ENCODE measurements at places on chromosomes 3 and 15. TPM values are rescaled to one million over a fixed set of nuclear protein-coding genes. Genes with fewer than 3 reads are reported as not detected.

The GABRB3 gene
- 114 TPM for total RNA-seq

The RYR3 gene
- total RNA-seq: 21.2 TPM

The KIF7 gene
- 4.9 TPM for total RNA-seq

The KPNA4 gene
- total RNA-seq: 36.3 TPM

The LIPC gene
- not detected for total RNA-seq

The MGLL gene
- 31.4 TPM for total RNA-seq

The SMCO1 gene
- not detected for total RNA-seq

The SNAPC5 gene
- total RNA-seq: 9.4 TPM

The CASR gene
- total RNA-seq: not detected

The CMSS1 gene
- 8.2 TPM for total RNA-seq

The TP63 gene
- total RNA-seq: 0.41 TPM

The AGBL1 gene
- total RNA-seq: 1.2 TPM

The GRAMD2A gene
- total RNA-seq: 1.2 TPM

- DNase-seq: no peak
Observed at GRCh38 chr3:100437721-100438622, 36.6 kb downstream of the LNP1 start.

DNA sequence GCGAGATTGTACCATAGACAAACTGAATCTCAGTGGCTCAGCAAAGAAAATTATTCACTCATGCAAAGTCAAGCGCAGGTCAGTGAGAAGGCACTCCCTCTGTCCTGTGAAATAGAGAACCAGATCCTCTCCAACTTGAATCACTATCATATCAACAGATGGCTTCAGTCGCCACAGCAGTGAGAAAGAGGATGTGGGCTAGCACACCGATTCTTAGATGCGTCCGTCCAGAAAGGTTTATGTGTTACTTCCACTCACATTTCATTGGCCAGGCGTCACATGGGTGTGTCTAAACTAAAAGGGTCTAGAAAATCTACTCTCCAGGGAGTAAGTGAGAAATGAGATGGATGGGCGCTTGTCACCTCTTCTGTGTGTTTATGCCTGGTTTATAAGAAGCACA lies 141.6 kb upstream of the KBTBD8 start:
- no peak for DNase-seq

DNA sequence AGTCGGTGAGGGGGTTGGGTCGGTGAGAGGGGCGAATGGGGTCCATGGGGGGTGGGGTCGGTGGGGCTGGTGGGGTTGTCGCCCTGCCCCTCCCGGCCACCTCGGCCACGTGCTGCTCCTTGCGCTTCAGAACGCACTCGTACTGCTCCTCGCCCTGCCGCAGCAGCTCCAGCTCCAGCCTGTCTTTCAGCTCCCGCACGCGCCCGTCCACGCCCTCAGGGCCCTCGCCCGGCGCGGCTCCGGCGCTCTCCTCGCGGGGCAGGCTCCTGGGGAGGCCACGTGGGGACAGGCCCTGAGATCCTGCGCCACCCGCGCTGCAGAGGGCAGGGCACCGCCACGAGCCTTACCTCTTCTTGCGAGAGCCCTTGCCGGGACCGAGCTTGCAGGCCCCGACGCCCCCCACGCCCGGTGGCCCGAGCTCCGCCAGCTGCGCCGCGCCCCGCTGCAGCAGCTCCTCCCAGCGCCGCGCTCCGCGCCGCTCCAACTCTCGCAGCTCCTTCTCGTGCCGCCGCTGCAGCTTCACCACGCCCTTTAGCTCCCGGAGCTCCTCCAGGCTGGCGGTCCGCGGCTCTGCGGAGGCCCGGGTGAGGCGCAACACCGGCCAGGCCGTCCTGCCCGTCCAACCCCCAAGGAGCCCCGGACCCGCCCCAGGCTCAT lies 8.2 kb upstream of the ANKRD63 start:
- no peak for DNase-seq

GRCh38 chr15:78072080-78072892 lies 5.2 kb downstream of the TBC1D2B start:
- no peak for DNase-seq

GRCh38 chr3:19920401-19921080 lies 13.5 kb downstream of the EFHB start:
- no peak for DNase-seq

DNA sequence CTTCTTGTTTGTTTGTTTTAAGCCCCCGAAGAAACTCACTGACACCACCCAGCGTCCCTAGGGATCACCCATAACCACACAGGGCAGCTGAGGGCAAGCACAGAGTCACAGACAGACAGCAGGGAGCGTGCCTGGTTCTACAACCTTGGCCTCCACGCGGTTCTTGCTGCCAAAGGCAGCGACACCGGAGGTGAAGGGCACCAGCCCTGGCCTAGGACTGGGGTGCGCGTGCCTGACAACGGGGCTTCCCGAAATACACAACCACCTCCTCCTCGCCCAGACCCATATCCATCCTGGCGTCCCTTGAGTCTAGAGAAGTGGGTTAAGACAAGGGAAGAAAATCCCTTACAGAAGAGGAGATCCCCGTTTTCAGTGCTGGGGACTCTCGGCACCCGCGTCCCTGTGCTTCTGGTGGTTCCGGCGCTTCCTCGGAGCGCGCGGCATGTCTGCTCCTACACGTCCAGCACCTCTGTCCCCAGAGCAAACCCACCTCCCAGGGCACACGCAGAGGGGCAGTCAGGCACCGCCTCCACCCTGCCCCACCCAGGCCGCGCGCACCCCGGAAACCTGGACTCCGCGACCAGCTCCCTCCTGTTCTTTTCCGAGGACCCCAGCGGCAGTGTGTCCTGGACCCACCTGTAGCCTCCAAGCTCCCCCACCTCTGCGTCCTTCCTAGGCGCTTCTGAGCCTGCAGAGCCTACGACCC lies 911 bp downstream of the RFTN1 start:
- peak; percentile 39 for DNase-seq

DNA sequence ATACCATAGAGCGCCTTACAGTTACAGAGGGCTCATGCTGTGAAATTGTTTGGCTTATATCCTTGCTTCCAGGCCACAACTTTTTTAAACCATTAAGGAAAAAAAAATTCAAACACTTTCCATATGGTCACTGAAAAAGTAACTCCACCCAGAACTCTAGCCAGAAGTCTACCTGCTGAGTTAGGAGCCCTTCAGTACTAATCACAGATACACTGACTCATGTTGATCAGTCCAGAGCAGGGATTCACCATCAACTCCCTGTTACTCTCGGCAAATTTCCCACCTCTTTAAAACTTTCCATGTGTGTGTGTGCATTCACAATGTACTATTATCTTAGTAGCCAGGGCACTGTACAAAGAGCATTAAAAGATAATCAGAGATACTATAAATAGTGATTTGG lies 372.8 kb downstream of the MAGI1 start:
- DNase-seq: no peak

GRCh38 chr3:136311261-136311660 lies 61.1 kb downstream of the PCCB start:
- DNase-seq: no peak

GRCh38 chr3:13265507-13265906 lies 154.6 kb downstream of the NUP210 start:
- no peak for DNase-seq

DNA sequence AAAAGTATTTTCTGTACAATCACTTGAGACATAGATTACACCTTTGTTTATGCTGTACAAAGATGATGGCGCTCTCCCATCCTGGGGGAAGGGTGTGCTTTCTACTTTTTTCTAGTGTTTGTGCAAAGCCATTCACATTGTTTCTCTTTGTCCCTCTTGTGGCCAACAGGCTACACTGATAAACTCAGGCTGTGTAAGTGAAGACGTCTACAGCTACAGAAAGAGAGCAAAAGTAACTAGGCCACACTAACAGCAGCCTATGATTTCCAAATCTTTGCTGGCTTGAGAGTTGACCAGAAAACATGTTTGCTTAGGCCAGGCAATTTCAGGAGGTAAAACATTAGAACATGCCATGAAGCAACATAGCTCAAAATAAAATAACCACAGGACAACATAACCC lies 75.1 kb downstream of the FOXB1 start:
- DNase-seq: no peak

DNA sequence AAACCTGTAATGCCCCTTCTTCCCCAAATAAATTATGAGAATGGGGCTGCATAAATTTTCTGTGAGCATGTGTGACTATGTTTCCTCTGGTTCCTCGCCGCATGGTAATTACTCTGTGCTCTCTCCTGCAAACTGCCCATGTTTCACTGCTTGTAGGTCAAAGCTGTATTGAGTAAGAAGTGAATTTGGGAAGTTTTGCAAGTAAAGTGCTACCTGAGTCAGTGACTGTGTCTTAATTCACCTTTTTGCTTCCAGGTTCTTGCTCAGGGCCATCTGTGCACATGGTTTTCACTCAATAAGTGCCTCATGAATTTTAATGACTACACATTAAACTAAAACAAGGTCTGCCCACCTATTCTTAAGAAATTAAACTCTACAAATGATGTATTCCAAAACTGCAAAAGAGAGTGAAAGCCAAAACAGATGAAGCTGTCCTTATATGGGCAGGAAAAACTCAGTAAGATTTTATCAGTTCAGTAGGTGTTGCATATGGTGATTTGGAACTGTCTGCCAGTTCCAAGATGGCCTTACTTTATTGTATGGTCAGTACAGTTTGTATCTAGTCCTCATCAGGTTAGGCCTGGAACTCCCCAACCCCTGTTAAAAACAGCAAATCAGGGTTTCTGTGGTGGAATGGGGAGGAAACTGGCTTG lies 100.0 kb downstream of the LPP start:
- no peak for DNase-seq

DNA sequence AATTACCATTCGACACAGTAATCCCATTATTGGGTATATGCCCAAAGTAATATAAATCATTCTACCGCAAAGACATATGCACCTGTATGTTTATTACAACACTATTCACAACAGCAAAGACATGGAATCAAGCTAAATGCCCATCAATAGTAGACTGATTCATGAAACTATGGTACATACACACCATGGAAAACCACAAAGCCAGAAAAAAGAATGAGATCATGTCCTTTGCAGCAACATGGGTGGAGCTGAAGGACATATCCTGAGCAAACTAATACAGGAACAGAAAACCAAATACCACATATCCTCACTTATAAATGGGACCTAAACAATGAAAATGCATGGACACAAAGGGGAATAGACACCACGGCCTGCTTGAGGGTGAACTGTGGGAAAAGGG lies 11.1 kb upstream of the MCF2L2 start:
- DNase-seq: no peak

GRCh38 chr3:125059488-125060245 lies 3.9 kb upstream of the HEG1 start:
- DNase-seq: no peak

DNA sequence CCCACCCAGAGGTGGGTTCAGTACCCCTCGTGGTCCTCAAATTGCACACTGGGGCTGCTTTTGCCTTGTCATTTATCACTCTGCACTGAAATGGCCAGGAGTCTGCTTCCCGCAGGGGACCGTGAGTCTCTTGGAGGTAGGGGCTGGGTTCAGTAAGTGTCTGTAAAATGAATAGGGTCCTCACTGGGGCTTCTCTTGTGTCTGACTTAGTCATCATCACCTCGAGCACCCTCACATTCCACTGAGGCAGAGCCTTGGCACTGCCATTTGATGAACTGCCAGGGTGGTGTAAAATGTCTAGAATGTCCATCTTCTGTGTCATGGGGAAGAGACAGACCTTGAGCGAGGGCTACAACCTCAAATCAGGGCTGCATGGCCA lies 61.0 kb upstream of the RYK start:
- no peak for DNase-seq

GRCh38 chr3:48464713-48465221 lies 18.2 kb downstream of the ATRIP start:
- DNase-seq: no peak

DNA sequence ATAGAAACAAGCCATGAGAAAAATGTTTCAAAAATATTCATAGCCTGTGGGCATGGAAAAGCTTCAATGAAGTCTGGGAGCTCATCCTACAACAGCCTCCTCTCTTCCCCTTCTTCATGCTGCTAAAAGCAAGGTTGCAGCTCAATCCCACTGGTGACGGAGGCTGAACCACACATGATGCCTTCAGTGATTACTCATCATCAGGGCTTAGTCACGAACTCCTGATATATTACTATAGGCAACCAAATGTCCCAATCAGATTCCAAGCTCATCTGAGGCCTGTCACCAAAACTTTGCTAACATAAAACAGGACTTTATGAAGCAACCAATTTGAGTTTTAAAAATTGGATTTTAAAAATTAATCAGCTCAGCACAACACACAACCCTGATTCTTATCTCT lies 24.0 kb upstream of the SLC24A5 start:
- DNase-seq: peak; percentile 5

GRCh38 chr3:73401059-73401458 lies 223.7 kb downstream of the PDZRN3 start:
- DNase-seq: no peak

GRCh38 chr3:118527514-118528044 lies 507.1 kb downstream of the IGSF11 start:
- no peak for DNase-seq

All from frontal cortex (tissue), 4 donors.